ENCODE measurements at places on chromosomes 5 and 9. TPM values are rescaled to one million over a fixed set of nuclear protein-coding genes. Genes with fewer than 3 reads are reported as not detected.

GRCh38 chr9:105697871-105698270 is 3.5 kb downstream of the TMEM38B start:
- no peak overlapping the region for H3K4me3 ChIP-seq
- H3K36me3 ChIP-seq, result no peaks in the 10 kb centered on the region
- DNase-seq, result no peak
- peaks cover 18% of the 10 kb centered on the region for H3K4me1 ChIP-seq

Gene CENPK
- total RNA-seq, result 23.0 TPM

DNA sequence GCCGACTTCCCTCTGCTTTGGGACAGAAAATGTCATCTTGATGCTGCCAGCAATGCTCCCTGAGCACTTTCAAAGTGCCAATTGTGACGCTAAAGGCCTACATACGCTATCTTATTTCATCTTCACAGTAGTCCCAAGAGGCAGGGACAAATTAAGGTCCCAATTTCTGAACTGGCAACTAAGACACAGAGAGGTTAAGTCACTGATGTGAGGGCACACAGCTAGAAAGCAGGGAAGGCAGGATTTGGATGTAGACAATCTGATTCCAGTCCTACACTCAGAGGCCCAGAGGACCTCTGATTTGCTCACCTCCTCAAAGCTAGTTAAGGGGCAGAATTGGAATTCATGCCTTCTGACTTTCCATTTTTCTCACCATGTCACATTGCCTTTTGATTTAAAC is 249.2 kb upstream of the CLINT1 start:
- no peak overlapping the region for H3K4me3 ChIP-seq
- H3K27me3 ChIP-seq, result no peaks in the 10 kb centered on the region
- DNase-seq, result no peak
- no peaks in the 10 kb centered on the region for H3K4me1 ChIP-seq
- no peaks in the 10 kb centered on the region for H3K36me3 ChIP-seq

- H3K36me3 ChIP-seq, result peaks cover 72% of the 10 kb centered on the region
- no peak overlapping the region for H3K4me3 ChIP-seq
- no peaks in the 10 kb centered on the region for H3K27me3 ChIP-seq
- no peaks in the 10 kb centered on the region for H3K4me1 ChIP-seq
- no peak overlapping the region for H3K27ac ChIP-seq
Observed at GRCh38 chr5:112833971-112834370, 27.1 kb upstream of the SRP19 start.

GRCh38 chr9:80282766-80283165 is 711.0 kb downstream of the TLE4 start:
- DNase-seq, result no peak
- no peaks in the 10 kb centered on the region for H3K4me1 ChIP-seq
- no peaks in the 10 kb centered on the region for H3K27me3 ChIP-seq
- no peak overlapping the region for H3K27ac ChIP-seq
- H3K36me3 ChIP-seq, result no peaks in the 10 kb centered on the region

Gene ADGRD2
- not detected for total RNA-seq

- no peak overlapping the region for H3K27ac ChIP-seq
- no peak overlapping the region for H3K4me3 ChIP-seq
- DNase-seq, result no peak
- no peaks in the 10 kb centered on the region for H3K4me1 ChIP-seq
- no peaks in the 10 kb centered on the region for H3K27me3 ChIP-seq
Observed at GRCh38 chr9:2086971-2087370, 71.8 kb downstream of the SMARCA2 start.

GRCh38 chr9:16102154-16102553 is 549.3 kb downstream of the CCDC171 start:
- no peaks in the 10 kb centered on the region for H3K36me3 ChIP-seq
- DNase-seq, result no peak
- H3K4me1 ChIP-seq, result no peaks in the 10 kb centered on the region
- no peaks in the 10 kb centered on the region for H3K27me3 ChIP-seq
- no peak overlapping the region for H3K27ac ChIP-seq

Gene RORB
- total RNA-seq, result 1.0 TPM

Gene MAP1B
- total RNA-seq, result 40.4 TPM

DNA sequence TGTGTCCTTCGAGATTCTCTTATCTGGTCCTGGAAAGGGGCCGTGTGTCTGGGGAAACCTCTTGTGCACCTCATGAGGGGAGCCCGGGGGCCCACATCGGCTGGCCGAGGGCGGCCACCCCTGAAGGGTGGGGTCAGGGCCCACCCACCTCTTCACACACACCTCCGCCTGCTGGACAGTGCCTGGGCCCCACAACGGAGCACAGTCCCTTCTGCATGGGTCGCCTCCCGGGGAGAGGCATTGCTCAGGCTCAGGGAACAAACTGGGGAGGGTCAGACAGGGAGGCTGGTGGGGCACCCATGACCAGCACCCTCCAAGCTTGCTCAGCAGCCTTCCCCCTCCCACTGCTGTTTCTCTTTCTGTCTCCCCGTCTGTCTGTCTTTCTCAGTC is 1.3 kb upstream of the LRRC14B start:
- no peaks in the 10 kb centered on the region for H3K36me3 ChIP-seq
- peaks cover 5% of the 10 kb centered on the region for H3K27me3 ChIP-seq
- DNase-seq, result no peak
- H3K4me3 ChIP-seq, result no peak overlapping the region
- no peaks in the 10 kb centered on the region for H3K4me1 ChIP-seq

Gene FOXD4L5
- total RNA-seq, result 0.15 TPM

DNA sequence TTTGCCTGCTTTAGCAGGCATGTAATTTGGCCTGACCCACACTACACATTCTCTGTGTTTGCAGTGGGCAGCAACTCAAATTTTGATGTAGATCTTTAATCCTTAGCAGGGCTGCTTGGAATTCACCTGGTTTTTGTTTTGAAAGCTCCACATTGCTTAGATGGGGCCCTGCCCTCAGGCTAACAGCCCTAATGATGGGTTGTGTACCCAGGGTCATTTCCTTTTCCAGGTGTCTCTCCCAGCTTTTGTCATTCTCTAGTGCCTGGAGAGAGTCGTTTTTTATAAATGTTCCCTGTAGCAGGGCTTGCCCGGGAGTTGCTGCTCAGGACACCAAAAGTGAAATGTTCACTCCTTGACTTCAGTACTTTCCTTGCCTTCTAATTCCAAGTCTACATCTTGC is 126.3 kb downstream of the TRIO start:
- peak overlapping the region; percentile 54 for H3K27ac ChIP-seq
- no peaks in the 10 kb centered on the region for H3K36me3 ChIP-seq
- H3K4me1 ChIP-seq, result peaks cover 45% of the 10 kb centered on the region

Gene CDC26
- total RNA-seq, result 41.9 TPM

Gene C9orf50
- not detected for total RNA-seq

DNA sequence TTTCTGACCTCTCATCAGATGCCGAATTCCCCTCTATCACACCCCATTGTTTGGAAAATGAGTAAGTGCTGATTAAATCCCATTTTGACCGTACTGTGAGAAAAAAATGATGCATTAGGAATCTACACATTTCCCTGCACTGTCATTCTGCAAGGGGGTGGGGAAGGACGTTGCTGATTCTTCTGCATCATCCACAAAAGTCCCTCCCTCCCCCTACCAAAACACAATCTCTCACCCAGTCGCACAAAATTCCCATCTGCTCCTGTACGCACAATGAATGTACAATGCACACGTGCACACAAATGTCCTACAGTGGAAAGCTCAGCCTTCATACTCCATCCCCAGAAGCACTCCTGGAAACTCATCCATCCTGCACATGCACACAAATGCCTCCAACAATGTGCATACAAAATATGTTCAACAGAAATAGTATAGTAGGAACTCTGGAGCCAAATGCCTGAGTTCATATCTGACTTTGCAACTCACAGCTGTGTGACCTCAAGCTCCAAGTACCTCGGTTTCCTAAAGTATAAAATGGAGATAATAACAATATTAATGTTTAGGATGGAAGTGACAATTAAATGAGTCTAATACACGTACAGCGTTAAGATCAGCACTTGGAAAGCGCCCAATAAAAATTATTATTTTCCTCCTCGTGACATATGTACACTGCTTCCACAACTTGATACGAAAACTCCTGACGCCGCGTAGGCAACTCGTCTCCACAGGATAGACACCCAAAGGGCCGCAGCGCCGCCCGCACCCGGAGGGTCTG is 809 bp downstream of the TNIP1 start:
- peaks cover 68% of the 10 kb centered on the region for H3K4me1 ChIP-seq
- no peaks in the 10 kb centered on the region for H3K36me3 ChIP-seq
- peak overlapping the region; percentile 98 for H3K27ac ChIP-seq

DNA sequence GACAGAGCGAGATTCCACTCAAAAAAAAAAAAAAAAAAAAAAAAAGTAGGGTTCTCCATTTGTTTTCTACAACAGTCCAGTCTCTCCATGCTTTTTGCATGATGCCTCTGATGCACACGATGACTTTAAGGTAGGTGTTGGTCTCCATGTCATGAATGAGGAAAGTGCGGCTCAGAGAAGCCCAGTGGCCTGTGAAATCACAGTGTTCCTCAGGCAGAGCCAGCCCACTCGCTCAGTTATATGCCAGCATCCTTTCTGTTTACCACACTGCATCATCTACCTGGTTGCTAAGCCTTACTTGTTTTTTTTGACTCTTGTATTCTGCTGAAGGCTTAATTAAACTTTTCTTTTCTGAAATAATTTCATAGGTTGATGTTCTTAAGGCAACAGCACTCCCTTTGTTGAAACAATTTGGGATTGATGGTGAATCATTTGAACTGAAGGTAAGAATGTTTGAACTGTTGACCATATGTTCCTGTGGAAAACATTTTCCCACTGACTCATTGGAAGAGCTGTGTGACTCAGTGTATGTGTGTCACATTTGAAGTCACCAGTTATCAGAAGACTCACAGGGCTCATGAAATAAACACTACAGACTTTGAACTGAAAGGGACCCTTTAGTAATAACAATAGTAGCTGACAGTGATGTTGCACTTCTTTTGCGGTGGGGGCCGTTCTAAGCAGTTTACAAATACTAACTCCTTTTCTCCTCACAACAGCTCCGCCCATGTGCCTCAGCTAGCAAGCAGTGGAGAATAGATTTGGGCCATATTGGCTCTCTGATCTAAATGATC is 40.2 kb downstream of the RCL1 start:
- no peak overlapping the region for H3K27ac ChIP-seq

DNA sequence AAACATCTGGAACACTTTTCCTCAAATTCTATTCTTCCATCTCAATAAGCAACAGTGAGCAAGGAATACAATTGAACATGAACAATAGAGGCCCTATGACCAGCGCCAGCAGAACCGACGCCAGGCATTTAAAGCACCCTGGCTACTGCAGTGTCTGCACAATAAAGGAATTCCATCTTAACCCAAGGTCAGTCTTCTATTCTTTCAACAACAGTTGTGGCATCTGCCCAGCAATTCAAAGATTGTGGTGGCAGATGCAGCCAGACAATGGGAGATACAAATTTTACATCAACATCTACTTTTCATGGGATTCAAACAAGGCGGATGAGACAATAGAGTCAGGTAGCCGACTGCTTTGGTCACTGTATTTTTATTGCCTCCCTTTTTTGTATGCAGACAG is 65.9 kb downstream of the ELL2 start:
- DNase-seq, result no peak
- H3K4me3 ChIP-seq, result no peak overlapping the region
- no peaks in the 10 kb centered on the region for H3K27me3 ChIP-seq
- H3K36me3 ChIP-seq, result peaks cover 22% of the 10 kb centered on the region

DNA sequence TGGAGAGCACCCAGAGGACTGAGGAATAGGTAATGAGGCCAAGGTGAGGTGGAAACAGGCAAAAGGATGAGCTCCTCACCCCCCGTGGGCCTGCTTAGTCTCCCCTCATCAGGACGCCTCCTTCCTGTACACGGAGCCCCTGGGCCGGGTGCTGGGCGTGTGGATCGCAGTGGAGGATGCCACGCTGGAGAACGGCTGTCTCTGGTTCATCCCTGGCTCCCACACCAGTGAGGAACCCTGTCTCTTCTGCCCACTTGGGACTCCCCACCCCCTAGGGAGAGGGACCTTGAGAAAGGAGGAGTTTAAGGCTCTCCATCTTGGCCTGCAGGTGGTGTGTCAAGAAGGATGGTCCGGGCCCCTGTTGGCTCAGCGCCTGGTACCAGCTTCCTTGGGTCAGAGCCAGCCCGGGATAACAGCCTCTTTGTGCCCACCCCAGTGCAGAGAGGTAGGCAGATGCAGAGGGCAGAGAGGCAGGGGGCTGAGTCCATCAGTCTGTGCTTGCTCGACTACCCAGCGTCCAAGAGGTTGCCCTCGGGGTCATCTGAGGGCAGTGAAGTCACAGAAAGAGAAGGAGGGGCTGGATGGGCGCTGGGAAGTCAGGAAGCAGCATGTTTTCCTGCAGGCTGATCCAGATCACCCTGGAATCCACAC is 7.0 kb downstream of the DOLK start:
- H3K27ac ChIP-seq, result peak overlapping the region; percentile 61
- no peak for DNase-seq
- H3K4me1 ChIP-seq, result peaks cover 19% of the 10 kb centered on the region
- no peaks in the 10 kb centered on the region for H3K27me3 ChIP-seq
- peaks cover 8% of the 10 kb centered on the region for H3K36me3 ChIP-seq

- no peak overlapping the region for H3K27ac ChIP-seq
- H3K36me3 ChIP-seq, result no peaks in the 10 kb centered on the region
- H3K4me1 ChIP-seq, result no peaks in the 10 kb centered on the region
- no peaks in the 10 kb centered on the region for H3K27me3 ChIP-seq
Observed at GRCh38 chr5:15037247-15037908, 165.8 kb upstream of the ANKH start.

GRCh38 chr5:154984946-154985516 is 28.5 kb upstream of the KIF4B start:
- DNase-seq, result no peak
- H3K27ac ChIP-seq, result no peak overlapping the region
- H3K4me1 ChIP-seq, result no peaks in the 10 kb centered on the region
- H3K4me3 ChIP-seq, result no peak overlapping the region
- no peaks in the 10 kb centered on the region for H3K36me3 ChIP-seq
- H3K27me3 ChIP-seq, result no peaks in the 10 kb centered on the region

- H3K27me3 ChIP-seq, result no peaks in the 10 kb centered on the region
- DNase-seq, result no peak
- H3K36me3 ChIP-seq, result no peaks in the 10 kb centered on the region
- H3K4me3 ChIP-seq, result no peak overlapping the region
Observed at GRCh38 chr5:109748546-109748945, 58.8 kb downstream of the MAN2A1 start.

Gene FAM221B
- total RNA-seq, result not detected

DNA sequence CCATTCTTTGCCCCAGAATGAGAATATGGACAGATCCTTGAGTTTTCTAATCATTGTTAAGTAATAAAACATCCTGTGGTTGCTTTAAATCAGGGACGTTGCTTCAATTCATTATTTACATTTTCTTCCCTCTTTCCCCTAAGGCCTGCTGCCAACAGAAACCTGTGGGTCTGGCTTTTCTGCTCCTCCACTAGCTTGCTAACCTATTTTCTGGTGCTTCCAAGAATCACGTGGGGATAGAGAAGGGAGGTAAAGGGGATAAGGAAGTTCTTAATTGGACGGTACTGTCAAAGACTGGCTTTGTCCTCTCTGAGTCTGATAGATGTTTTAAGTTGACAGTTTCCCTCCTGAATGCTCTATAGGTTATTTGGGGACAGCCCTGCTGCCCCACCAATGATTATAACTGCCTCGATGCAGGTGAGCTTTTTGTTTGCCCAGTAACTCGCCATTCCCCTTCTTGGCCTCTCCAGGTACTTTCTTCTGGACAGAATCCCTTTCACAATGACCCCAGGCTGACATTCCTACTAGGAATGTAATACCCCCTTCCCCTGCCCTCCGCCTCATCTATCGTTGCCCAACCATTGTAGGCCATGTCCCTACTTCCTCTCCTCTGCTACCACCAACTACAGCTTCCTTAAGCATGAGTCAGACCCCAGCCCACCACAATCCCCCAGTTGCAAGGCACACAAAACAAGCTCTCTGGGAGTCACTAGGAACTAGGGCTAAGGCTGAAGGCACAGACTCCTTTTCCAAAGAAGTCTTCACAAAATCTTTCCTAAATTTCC is 19.9 kb upstream of the CPEB4 start:
- H3K27ac ChIP-seq, result no peak overlapping the region

Gene SELENOP
- total RNA-seq, result 525 TPM

Gene INSL4
- total RNA-seq, result not detected

Gene CNTRL
- total RNA-seq, result 46.7 TPM

Data from upper lobe of left lung (tissue), 6 donors.